ENCODE measurements at places on chromosomes 1 and 21.
A peak's percentile ranks its signal among the peaks of the same experiment; 100 is the strongest.

DNA sequence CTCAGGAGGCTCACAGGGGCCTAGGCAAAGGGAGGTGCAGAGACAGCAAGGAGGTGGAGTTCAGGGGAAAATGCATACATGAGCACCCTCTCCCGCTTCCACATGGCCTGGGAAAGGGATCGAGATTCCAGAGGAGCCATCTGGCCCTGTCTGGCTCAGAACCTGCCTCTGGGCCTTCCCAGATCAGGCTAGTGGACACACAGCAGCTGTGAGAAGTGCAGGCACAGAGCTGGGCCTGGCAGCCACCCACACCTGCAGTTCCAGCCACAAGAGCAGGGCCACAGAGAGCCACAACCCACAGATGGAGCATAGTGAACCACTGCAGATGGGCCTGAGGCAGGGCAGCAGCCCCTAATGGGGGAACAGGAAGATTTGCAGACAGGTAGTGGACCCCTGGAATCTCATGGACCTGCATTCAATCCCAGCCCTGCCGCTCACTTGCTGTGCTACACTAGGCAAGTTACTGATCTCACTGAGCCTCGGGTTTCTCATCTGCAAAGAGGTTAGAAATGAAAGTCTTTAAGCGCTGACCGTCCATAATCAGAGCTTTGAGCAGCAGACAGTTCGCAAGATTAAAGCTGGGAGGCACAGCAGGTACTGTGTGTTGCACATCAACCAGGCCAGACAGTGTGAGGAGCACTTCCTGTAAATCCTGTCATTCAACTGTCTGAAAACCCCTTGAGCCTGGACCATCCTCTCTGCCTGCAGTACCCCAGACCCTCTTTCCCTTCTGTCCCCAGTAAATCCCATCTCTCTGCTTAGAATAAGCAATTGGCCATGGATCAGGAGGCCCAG is 58.0 kb downstream of the MATN1 start:
- H3K4me1 ChIP-seq: no peaks in the 10 kb centered on the region
- no peak overlapping the region for H3K27ac ChIP-seq
- H3K36me3 ChIP-seq: no peaks in the 10 kb centered on the region
- no peak for DNase-seq

DNA sequence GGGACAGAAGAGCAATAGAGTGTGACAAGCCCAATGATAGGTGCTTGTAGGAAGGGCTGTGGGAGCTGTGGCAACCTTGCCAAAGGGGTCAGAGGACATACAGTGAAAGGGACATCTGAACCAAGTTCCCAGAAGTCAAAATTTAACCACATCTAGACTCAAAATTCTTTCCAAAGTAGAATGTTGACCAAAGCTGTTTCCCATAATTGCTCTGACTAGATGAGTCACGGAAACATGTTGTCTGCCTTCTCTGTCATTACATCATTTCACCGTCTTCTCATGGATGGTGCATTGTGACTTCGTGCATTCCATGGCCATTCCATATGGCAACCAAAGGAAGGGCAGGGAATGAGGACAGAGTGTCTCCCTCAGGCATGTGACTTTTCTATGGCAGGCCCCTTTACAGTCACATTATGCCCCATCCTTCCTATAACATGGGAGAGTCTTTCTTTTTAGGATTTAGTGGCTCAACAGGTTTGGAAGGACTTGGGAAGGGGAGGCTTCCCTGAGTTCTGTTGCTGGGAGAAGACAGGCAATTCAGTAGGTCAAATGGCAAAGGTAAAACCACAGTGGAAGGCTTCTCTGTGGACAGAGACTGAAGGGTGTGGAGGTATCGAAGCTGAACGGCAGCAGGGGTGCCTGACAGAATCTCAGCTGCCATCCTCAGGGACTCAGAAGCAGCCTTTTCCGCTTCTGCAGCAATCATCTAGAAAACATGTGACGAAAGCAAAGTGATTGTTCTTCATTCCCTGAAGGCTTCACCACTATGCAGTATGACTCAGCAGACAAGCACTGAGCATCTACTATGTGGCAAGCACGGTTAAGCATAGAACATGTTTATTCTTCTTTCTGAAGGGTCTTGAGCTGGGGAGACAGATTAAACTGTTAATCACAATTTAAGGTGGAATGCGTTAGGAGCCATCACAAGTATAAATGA is 24.7 kb downstream of the NPHS2 start:
- no peak overlapping the region for H3K27ac ChIP-seq
- H3K4me3 ChIP-seq: no peak overlapping the region
- H3K27me3 ChIP-seq: peaks cover 3% of the 10 kb centered on the region
- H3K36me3 ChIP-seq: no peaks in the 10 kb centered on the region
- H3K4me1 ChIP-seq: no peaks in the 10 kb centered on the region

GRCh38 chr1:22210176-22210575 is 67.3 kb upstream of the WNT4 start:
- no peak overlapping the region for H3K4me3 ChIP-seq
- no peaks in the 10 kb centered on the region for H3K4me1 ChIP-seq
- no peak for DNase-seq
- H3K27ac ChIP-seq: no peak overlapping the region

GRCh38 chr1:69491416-69491815 is 76.3 kb upstream of the LRRC7 start:
- H3K36me3 ChIP-seq: no peaks in the 10 kb centered on the region
- no peak overlapping the region for H3K27ac ChIP-seq
- H3K4me3 ChIP-seq: no peak overlapping the region
- no peaks in the 10 kb centered on the region for H3K27me3 ChIP-seq
- no peak for DNase-seq

DNA sequence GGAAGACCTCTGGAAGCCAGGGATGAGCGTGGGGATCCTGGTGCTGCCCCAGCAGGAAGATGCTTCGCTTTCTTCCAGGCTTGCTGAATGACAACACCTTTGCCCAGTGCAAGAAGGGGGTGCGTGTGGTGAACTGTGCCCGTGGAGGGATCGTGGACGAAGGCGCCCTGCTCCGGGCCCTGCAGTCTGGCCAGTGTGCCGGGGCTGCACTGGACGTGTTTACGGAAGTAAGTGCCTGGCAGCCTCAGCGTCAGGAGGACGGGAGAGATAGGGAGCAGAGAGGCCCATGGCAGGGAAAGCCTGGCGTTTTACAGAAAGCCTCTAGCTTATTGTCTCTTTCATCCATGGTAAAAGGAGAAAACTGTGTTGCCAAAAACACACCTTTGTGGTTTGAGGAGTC is 23.5 kb downstream of the PHGDH start:
- H3K27ac ChIP-seq: no peak overlapping the region
- no peak overlapping the region for H3K4me3 ChIP-seq
- H3K4me1 ChIP-seq: no peaks in the 10 kb centered on the region
- no peaks in the 10 kb centered on the region for H3K27me3 ChIP-seq
- DNase-seq: no peak

GRCh38 chr1:201876148-201876818 is 12.4 kb upstream of the SHISA4 start:
- H3K4me3 ChIP-seq: no peak overlapping the region
- no peaks in the 10 kb centered on the region for H3K4me1 ChIP-seq
- peaks cover 34% of the 10 kb centered on the region for H3K36me3 ChIP-seq
- H3K27ac ChIP-seq: no peak overlapping the region

- peaks cover 19% of the 10 kb centered on the region for H3K36me3 ChIP-seq
- DNase-seq: no peak
Observed at GRCh38 chr1:217562229-217562878, 68.5 kb downstream of the GPATCH2 start.

DNA sequence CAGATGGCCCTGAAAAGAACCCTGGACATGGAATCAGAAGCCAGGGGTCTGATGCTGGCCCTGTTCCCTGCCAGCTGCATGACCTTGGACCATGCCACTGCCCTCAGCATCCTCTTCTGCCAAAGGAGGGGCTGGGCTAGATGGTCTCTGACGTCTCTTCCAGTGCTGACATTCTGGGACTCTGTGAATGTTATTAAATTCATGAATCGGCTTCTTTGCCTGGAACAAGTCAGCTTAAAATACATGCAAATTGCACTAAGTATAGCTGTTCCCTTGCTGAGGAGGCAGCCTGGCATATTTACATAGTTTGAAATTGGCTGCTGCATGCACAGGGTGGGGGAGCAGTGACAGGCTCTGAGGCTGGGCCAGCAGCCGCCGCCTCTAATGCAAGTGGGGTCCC is 23.8 kb downstream of the KCNA2 start:
- no peak overlapping the region for H3K4me3 ChIP-seq
- no peaks in the 10 kb centered on the region for H3K36me3 ChIP-seq
- H3K4me1 ChIP-seq: no peaks in the 10 kb centered on the region
- no peak overlapping the region for H3K27ac ChIP-seq
- peaks cover 4% of the 10 kb centered on the region for H3K27me3 ChIP-seq

DNA sequence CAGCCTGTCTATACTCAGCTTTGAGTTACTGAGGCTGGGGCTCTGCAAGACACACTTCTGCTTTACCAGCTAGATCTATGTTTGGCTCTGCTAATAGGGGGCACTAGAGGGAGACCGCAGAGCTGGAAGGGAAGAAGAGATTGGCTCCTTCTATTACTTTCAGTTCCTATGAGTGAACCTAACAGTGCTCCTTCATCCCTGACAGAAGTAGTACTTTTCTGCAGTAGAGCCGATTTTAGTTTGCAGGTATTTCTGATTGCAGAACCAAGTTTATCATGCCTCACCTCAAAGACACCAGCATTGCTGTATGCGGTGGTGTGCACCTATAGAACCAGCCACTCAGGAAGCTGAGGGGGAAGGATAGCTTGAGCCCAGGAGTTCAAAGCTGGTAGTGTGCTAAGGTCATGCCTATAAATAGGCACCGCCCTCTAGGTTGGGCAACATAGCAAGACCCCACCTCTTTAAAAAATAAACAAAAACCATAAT is 5.7 kb upstream of the ZDHHC18 start:
- H3K27ac ChIP-seq: peak overlapping the region; percentile 80
- H3K4me1 ChIP-seq: peaks cover 22% of the 10 kb centered on the region
- no peaks in the 10 kb centered on the region for H3K27me3 ChIP-seq
- peak; percentile 49 for DNase-seq
- peak overlapping the region; percentile 50 for H3K4me3 ChIP-seq

GRCh38 chr21:27108228-27108627 is 141.3 kb upstream of the ADAMTS5 start:
- H3K4me3 ChIP-seq: no peak overlapping the region
- DNase-seq: no peak
- H3K36me3 ChIP-seq: no peaks in the 10 kb centered on the region
- H3K27ac ChIP-seq: no peak overlapping the region
- H3K4me1 ChIP-seq: no peaks in the 10 kb centered on the region

GRCh38 chr1:109295712-109296415 is 10.9 kb downstream of the MYBPHL start:
- no peak overlapping the region for H3K4me3 ChIP-seq
- no peak overlapping the region for H3K27ac ChIP-seq
- DNase-seq: no peak
- peaks cover 3% of the 10 kb centered on the region for H3K4me1 ChIP-seq

DNA sequence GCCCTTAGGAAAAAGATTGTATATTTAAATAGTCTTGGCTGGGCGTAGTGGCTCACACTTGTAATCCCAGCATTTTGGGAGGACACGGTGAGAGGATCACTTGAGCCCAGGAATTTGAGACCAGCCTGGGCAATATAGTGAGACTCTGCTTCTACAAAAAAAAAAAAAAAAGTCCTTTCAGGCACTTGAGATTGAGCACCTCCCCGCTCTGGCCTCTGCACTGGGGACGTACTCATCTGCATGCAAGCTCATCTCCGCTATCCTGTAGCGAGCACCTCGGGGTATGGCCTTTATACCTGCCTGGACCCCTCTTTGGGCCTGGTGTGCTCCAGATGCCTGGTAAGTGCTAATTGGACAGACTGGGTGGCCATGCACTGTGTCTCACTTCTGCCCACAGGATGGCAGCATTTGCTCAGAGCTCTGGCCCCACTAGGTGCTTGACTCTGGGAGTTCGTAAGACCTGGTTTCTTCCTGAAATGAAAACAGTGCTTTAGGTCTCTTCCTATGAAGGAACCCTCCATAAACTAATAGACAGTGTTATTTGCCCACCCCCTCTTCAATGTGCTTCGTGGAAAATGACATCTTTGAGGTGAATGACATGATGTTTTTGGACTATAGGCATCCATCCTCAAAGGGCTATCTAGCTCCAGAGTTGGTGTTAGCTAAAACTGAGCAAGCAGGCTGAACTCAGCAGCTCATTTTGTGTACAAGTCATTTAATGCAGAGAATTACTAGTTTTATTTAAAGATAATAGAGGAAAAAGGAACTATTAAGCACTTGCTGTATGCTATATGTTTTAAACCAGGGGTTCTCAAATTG is 61.7 kb upstream of the ADAR start:
- no peaks in the 10 kb centered on the region for H3K36me3 ChIP-seq
- H3K27ac ChIP-seq: no peak overlapping the region
- no peak overlapping the region for H3K4me3 ChIP-seq
- DNase-seq: peak; percentile 88
- H3K27me3 ChIP-seq: no peaks in the 10 kb centered on the region

DNA sequence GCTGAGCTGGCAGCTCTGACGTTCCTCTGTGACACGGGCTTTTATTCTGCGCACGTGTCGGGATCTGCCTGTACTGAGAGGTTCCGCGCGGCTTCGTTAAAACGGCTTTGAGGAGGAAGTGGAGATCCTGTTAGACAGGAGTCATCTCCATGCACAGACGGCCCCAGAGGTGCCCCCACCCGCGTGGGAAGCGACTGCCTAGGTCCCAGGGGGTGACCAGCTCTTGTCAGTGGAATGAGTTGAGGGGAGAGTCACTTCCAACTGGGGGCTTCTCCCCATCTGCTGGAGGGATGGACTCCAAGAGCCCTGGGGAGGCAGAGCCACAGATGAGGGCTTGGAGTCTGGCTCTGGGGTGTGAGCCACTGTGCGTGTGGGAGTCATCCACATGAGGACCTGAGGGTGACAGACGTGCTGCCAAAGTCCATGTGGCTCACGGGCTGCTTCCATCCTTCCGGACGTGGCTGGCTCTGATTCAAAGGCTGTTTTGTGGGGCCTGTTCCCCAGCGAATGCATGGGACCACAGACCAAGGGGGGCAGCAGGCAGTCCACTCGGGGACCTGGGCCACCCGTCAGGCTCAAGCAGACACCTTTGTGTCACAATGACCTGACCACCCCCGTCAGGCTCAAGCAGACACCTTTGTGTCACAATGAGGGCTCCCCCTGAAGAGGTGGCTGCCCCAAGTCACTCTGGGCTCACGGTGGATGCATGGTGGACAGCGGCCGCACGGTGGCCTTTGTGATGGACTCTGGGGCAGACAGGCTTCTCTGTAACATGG is 26.8 kb downstream of the PTTG1IP start:
- H3K4me3 ChIP-seq: peak overlapping the region; percentile 71
- H3K4me1 ChIP-seq: peaks cover 26% of the 10 kb centered on the region
- peaks cover 13% of the 10 kb centered on the region for H3K36me3 ChIP-seq
- peak overlapping the region; percentile 53 for H3K27ac ChIP-seq
- no peaks in the 10 kb centered on the region for H3K27me3 ChIP-seq
